ENCODE measurements at places on chromosomes 1 and 21. TPM values are rescaled to one million over a fixed set of nuclear protein-coding genes. Genes with fewer than 3 reads are reported as not detected.

DNA sequence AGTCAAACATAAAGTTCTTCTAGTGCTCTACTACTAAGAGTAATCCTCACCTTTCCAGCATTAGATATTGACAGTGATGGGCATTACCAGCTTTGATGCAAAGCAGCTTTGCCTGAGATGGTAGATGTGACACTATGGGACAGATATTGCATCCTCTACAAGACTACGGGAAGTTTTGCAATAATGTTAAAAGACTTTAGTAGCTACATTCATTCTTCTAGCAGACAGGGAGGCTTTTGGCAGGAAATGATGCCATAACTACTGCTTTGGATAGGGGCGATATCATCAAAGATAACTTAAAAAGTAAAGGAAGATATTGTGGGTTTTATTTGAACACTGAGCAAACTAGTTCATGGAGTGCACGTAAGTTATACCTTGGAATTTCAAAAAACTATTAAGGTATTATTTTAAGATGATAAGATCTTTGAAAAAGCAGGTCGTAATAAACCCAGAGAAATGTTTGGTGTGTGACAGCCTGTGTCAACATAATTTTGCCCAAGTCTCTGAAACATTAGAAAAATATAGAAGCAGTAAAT lies 368.3 kb upstream of the TMPRSS15 start:
- no peak overlapping the region for H3K27ac ChIP-seq
- no peak for DNase-seq
- no peak overlapping the region for H3K4me3 ChIP-seq
- H3K36me3 ChIP-seq, result no peaks in the 10 kb centered on the region

The GLMN gene
- 11.8 TPM for total RNA-seq

The FAM167B gene
- total RNA-seq, result 3.0 TPM

The CD53 gene
- total RNA-seq, result 28.2 TPM

The INTS7 gene
- 6.5 TPM for total RNA-seq

The NBPF10 gene
- 2.4 TPM for total RNA-seq

The TFF1 gene
- total RNA-seq, result not detected
